Hematopoietic multipotent progenitor cell treated with erythropoietin and hydrocortisone succinate and interleukin-3 and kit ligand, for 6 days (in vitro differentiated cells): ENCODE measurements at places on chromosomes 6 and 20.

GRCh38 chr6:27890445-27891319 is 21.5 kb downstream of the OR2B2 start:
- peak; percentile 97 for DNase-seq

GRCh38 chr20:60986506-60987156 is 265.4 kb upstream of the CDH4 start:
- DNase-seq, result no peak

DNA sequence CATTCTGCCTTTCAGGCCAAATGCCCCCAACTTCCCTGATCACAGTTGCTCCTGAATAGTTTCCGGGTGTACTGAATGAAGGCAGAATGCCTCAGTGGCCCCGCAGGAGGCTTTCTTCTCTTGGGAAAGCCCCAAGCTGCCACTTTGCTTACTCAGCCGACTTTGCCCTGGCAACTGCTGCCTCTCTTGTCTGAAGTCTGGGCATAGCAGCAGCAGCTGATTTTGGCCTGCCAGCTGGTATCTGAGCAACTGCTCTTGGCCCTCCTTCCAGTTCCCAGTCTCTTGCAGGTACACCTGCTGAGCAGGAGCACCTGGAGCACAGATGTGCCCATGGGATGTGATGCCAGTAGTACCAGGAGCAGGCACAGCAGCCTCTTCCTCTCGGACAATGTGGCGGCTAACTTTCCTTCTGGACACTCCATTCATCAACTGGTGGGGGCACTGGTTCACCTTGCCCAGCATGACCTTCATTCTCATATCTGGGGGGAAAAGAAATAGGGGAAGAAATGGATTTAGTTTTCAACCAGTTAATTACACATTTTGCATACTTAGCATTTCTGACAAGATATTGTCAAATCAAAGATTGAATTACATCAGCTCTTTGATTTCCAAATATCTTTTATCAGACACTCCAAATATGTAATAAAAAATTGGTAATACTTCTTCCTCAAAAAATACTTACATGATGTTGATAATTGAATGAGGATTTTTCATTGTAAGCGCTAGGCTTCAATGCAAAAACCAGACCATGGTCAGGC is 468.2 kb downstream of the PKHD1 start:
- no peak for DNase-seq

DNA sequence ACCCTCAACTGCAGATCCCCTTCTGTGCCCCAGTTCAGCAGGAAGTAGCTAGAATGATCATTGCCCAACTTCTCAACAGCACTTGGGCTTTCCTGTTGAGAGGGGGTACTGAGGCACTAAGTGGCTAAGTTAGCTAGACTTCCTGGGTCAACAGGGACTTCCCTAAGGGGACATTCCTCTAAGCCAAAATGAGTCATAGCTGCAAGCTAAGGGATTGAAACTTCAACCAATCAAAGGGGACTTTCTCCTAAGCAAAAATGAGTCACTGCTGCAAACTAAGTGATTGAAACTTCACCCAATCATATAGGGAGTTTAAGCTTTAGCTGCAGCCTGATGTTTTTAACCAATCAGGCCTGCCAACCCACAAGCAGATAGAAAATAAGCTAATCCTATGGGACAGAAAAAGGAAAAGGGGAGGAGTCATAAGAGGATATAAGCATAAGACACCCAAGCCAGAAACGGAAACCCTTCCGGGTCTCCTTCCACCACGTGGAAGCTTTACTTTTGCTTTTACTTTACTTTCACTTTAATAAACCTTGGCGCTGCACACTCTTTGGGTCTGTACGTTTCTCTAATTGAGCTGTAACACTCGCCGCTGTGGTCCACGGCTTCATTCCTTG is 659.0 kb upstream of the HS3ST5 start:
- no peak for DNase-seq

- no peak for DNase-seq
Measured at GRCh38 chr20:35077341-35077740, 15.3 kb downstream of the TRPC4AP start.

- DNase-seq, result no peak
Measured at GRCh38 chr20:58942549-58942948, 38.5 kb upstream of the NELFCD start.

- no peak for DNase-seq
Measured at GRCh38 chr20:47293631-47294030, 62.9 kb downstream of the ZMYND8 start.

DNA sequence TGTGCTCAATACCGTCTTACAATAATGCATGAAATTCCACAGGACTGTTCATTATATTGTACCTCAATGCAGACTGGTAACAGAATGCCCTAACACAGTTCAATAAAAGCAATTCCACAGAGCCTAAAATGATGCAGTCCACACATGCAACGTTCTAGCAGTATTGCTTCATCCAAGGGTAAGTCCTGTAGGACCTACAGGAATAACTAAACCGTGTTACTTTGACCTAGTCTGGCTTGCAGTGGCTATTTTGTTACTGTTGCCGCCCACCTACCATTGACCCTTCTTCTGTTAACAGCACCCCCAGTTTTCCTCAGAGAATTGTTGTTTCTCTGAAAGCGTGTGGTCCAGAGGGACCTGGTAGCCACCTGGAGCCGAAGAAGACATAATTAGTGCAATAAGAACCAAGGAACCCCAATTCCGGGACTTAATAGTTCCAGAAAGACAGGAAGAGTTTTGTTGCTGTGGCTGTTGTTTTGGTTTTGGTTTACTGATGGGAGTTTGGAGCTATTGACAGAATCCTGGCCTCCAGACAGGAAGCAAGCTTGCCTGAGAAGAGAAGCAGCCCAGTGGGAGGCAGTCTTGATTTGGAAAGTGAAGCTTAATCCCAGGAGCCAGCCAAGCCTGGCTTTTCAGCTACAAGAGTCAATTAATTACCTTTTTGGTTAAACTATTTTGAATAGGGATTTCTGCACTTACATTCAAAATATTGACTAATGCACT is 91.3 kb downstream of the FRK start:
- DNase-seq, result no peak

DNA sequence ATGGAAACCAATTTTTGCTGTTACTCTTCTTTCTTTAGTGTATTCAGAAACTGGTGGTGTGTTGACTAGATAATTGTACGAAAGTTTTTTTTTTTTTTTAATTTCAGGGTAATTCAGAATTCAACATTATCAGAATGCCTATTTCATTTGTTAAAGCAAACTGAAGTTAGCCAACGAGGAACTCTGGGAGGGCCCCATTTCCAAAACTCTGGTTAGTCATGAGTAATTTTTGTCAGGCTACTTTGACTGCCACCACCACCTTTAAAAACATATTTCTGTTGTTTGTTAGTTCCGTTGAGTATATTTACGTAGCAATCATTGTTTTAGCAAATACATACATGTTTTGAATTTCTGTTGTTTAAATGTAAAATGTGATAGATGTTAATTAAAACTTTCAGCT is 763 bp downstream of the ZKSCAN8 start:
- DNase-seq, result peak; percentile 49

DNA sequence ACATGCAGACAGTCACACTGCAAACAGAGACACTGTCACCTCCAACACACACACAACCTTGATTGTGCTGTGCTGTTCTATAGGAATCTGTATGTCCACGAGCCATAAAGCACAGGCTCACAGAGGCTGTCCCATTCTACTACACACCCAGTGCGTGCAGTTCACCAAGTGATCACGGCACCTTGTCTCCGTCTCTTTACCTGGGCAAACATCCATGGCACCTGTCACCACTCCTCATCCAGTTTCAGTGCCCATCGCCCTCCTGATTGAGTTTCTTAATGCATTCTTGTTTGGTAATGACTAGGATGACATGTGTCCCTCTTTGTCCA is 65.8 kb upstream of the STMND1 start:
- no peak for DNase-seq

DNA sequence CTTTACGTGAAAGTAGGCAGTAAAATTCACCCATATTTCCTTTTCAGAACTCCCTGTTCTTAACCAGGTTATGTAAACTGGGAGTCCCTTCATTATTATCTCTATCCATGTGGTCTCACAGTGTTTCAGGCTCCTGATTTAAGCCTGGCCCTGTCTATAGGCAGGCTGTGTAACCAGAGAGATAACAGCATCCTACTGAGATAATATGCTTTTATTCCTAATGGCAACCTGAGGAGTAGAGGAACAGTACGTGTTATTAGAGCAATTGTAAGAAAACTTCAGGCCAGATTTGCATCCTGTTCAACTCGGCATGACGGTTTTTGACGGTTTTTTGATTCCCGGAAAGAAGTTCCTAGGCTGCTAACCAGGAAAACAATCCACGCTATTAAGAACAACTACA is 16.9 kb downstream of the FUT9 start:
- DNase-seq, result no peak

GRCh38 chr20:58889334-58889760 is 36.8 kb downstream of the GNAS start:
- peak; percentile 37 for DNase-seq

DNA sequence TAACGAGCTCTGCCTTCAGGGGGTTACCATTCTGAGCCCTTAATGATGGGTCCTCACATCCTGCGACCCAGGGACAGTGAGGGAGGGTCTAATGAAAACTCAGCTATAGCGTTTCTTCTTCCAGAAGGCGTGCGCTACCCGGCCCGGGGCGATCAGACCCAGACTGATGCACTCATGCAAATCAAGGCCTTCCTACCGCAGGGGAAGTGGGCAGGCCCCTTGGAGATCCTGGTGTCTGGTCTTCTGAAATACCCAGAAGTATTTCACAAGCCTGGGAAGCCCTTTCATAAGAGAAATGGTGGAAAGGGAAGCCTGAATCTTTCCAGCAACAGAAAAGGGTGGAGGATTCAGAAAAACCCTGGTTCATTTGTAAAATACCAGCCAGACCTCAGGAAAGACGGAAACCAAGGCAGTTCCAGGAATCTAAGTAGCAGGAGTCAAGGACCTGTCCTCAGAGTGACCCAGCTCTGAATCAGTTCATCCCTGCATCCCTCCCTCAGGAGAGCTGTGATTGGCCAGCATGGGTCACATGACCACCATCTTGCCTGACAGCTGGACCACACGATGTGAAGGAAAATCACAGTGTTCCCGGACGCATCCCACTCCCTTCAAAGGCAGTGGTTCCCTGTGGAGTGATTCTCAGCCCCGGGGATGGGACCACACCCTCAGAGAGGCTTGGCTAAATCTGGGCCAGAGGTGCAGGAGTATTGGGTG is 12.7 kb downstream of the BFSP1 start:
- no peak for DNase-seq

GRCh38 chr20:47198254-47198671 is 158.2 kb downstream of the ZMYND8 start:
- no peak for DNase-seq

DNA sequence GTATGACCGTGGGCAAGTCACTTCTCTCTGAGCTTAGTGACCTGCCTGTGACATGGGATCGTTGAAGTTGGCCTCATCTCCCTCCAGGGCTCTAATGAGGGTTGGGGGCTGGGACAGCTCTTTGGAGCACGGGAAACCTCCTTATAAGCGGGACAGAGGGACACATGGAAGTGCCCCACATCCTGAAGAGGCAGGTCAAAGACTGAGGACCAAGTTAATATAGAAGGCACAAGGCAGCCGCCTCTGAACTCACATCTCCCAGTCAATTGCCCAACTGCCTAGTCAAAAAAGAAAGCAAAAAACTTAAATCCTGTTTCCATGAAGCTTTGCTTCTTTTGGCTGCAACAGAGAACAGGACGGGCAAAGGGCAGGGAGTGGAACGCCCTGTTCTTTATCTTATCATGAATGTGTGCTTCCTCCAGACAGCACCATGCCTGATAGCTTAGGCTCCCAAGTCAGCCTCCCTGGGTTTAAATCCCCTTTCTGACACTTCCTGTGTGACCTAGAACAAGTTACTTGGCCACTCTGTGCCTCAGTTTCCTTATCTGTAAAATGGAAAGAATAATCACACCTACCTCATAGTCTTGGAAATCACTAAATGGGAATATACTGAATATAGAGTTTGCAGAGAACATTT is 27.1 kb downstream of the LBP start:
- peak; percentile 82 for DNase-seq

DNA sequence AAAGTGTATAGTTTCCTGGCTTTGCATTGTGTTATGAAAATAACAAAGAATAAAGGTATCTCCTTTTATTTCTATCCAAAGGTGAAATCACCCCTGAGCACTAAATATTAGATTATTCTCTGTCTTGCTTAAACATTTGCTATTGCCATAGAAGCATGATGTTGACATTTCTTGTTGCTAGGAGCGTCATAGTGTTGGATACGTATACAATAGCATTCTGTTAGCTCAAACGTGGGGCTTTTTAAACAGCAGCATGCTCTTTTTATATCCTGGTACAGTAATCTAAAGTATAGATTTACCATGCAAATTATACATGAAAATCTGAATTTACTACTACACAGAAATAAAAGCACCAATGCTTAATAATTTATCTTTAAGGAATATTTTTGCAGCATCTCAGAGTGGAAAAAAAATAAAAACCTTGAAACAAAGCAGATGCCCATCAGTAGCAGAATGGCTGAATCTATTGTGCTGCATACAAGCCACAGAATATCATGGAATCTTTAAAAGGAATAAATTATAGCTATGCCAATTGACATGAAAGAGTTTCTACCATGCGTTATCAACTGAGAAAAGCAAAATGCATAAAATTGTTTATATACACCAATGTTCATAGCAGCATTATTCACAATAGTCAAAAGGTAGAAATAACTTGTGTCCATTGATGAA is 9.6 kb upstream of the HSF2 start:
- DNase-seq, result no peak

DNA sequence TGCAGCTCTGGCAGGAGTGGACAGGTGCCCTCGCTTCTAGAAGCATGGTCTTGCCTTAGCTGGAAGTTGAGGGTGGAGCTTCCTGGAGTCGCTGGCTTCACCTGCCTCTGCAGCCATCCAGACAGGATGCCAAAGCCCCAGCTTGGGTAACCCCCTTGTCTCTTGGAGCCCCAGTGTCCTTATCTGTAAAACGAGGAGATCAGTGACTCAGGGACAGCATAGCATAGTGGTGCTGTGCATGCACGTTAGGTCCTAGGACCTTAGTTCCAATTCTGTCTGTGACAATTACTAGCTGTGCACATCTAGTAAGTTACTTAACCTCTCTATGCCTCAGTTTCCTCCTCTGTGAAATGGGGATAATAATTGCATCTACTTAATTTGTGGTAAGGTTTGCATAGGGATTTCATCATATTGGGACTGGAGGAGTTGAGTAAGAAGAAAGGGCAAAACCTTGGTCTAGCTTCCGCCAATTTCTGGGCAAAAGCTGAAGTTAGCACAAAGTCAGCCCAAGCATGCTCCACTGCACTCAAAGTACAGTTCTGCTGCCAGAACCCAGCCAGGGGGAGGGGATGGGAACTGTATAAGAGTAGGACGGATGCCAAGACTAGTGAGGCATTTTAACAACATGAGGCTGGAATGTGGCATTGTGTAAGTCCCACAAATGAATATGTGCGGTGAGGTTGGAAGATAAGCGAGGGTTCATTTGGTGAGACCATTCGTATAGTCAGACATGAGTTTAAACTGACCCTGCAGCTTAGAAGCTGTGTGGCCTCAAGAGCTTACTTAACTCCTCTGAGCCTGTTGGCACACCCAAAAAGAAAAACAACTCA is 24.5 kb downstream of the TOX2 start:
- no peak for DNase-seq

DNA sequence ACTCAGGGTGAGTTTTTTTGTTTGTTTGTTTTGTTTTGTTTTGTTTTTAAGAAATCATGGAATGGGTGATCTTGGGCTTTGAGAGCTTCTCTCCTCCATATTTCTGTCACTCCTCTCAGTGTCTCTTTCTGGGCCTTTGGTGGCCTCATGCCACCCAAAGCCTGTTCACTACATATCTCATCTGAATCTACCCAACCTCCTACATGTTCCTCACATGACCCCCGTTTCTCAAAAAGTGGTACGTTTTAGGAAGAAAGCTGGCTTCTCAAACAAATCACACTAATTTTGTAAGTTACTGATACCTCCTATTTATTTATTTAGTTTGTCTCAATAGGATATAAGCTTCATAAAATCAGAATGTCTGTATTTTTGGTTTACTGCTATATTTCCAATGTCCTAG is 80.0 kb downstream of the SESN1 start:
- peak; percentile 49 for DNase-seq
